CD4-positive, alpha-beta T cell (primary cell): ENCODE measurements at places on chromosomes 4 and X.

DNA sequence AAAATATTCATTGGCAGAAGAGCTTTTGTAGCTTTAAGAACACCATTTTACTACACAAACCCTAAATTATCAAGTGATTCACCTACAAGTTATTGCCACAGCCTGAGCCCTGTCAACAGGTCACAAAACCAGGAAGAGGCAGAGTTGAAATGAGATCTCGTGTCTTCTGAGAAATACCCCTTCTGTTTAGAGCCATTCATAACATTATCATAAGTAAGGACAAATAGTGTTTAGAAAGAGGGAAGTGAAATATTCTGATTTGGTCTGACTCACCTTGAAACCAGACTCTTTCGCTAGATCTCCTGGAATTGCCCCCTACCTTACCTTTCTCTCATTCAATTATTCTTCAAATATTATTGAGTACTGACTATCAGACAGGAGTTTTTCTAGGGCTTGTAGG is 5.9 kb downstream of the ETDB start:
- no peak for DNase-seq

- no peak for DNase-seq
Measured at GRCh38 chrX:49977319-49978090, 55.1 kb downstream of the CLCN5 start.

DNA sequence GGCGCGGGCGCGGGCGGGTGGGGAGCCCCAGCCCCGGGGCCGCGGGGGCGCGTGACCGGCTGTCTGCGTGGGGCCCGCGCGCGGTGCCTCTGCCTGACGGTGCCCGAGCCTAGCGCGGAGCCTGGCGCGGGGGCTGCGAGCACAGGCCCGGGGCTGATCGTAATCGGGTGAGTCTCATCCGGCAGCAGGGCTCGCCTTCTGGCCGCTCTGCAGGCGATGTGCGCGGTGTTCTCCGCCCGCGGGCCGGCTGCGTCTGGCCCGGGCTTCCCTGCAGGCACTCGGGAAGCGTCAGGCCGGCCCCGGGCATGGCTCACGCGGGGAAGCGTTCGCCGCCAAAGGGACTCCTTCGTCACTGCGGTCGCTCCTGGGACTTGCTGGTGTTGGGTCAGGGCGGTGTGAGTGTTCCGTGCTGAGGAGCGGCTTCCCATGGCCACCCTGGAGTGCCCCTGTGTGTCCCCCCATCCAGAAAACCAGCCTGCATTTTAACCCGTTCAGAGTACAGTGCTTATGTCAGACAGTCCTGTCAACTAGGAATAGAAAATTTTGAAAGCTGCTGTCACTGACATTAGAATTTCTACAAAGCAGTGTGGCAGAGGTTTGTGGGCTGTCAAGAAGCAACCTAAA is 40.6 kb downstream of the FAM149A start:
- DNase-seq: no peak

DNA sequence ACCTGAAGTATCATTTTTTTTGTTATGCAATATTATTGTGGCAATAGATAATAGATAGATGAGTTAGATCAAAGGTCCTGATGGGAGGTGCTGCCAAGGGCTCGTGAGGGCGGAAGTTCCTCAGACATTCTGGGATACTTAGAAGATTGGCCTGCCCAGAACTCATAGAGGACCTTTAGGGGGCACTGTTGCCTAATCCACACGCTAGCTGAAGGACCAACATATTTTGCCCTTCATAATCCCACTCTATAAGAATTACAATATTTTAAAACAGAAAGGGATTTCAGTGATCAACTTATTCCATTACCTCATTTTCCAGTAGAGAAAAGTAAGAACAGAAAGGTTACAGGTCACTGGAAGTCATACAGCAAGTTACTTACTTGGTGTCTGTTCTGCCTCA is 22.9 kb upstream of the COX7B2 start:
- DNase-seq: no peak

DNA sequence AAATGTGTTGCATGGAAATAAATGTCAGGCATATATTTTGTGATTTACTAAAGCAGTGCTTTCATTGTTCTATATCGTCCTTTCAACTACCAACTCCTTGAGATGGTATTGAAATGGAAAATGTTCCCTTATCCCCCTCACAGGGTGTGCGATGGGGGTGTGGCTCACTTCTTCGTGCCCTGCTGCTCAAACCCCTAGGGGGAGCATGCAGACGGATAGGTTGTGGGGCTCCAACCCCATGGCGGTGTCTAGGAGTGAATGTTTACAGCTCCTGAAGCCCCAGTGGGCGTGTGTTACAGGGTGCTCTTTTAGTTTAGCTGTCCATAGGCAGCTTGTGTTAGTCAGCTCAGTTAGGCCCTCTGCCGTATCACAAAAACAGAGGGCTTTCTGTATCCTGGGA is 287.7 kb upstream of the EMCN start:
- DNase-seq: no peak

DNA sequence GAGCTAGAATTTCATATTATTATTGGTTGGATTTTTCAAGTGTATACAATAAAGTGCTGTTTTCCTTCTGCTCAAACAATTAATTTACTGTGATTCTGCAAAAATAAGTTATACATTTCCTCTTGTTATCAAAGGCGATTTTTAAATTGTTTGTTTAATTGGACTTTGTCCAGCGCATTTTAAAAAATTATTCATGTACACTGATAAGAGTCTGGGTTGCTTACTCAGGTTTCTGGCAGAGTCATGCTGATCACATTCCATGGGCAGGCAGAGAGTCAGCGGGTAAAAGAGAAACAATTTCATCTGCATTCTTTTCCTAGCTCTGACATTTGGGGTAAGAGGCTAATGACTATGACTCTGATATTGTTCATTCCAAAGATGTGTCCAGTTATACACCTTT is 8.9 kb downstream of the FAT4 start:
- no peak for DNase-seq

- no peak for DNase-seq
Measured at GRCh38 chr4:126874533-126874932, 758.2 kb upstream of the INTU start.

GRCh38 chr4:101292901-101293300 is 54.4 kb downstream of the PPP3CA start:
- DNase-seq: no peak

GRCh38 chrX:101025126-101025525 is 26.8 kb downstream of the TRMT2B start:
- no peak for DNase-seq

DNA sequence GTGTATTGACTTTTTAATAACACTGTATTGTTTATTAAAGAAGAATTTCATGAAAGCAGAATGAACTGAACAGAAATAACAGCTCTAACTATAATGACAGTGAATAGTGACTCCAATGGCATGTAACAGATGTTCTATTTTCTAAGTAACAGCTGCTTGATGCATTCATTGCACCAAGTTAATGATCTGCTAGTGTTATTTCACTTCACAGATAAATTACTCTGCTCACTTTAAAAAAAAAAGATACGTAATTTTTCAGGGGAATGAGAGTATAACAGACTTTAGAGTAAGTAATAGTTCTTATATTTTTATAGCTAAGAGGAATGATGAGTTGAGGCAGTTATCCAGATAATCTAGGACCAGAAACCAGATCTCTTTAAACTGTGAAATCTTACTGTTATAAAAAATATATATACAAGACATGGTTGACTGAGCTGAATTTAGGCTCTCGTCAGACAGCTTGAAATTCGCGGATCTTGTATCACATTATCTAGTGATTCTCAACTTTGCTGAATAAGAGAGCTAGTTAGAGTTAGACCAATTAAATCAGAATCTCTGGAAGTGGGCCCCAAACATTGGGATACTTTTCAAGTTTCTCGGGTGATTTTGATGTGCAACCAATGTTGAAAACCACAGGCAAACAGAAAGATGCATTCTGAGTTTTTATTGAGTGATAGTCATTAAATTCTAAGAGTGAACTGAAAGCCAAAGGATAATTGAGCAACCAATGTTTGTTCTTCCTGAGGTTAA is 840.7 kb downstream of the DMD start:
- no peak for DNase-seq

GRCh38 chr4:28682847-28683246 is 1822.2 kb downstream of the STIM2 start:
- no peak for DNase-seq

DNA sequence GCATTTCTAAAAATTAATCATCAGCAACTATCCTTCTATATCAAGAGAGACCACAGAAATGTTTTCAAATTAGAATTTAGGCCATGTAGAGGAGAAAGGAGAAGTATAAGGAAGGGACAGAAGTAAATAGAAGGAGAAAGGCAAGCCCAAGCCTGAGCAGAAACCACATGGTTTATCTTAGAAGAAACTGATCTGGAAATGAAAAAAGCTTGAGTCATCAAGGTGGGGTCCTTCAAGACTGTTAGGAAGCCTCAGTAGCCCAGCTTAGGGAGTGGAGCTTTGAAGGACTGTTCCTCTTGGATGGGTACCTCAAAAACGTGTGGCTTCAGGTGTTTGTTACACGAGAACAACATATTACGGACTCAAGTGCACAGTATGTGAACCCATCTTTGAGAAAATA is 4.5 kb downstream of the BMX start:
- DNase-seq: no peak

GRCh38 chr4:8269535-8270417 is at the start of gene HTRA3:
HTRA3 (plus strand) TSS chr4:8269754; CDS start chr4:8269969, 215 bp downstream.
- no peak for DNase-seq

- DNase-seq: no peak
Measured at GRCh38 chr4:99357948-99358347, 5.4 kb upstream of the ADH1C start.

- no peak for DNase-seq
Measured at GRCh38 chr4:8384397-8385060, 56.0 kb downstream of the ACOX3 start.

- no peak for DNase-seq
Measured at GRCh38 chr4:7108046-7108625, 40.3 kb upstream of the GRPEL1 start.

- DNase-seq: no peak
Measured at GRCh38 chr4:122819708-122820449, 6.8 kb upstream of the FGF2 start.

DNA sequence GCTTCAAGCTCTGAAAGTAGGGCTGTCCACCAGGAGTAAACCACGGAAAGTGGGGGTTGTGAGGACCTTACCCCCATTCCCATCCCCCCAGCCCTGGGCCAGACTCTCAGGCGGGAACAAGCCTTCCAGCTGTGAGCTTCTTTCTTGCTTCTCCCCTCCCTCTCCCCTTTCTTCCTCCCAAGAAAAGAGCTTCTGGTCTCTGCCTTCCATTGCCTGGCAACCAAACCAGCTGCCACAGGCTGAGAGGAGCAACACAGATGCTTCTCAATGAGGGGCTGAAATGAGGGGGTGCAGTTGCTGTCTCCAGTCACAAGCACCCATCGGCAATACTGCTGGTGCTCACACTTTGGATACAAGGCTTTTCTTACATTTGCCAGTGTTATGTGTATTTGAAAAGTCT is 72.5 kb downstream of the SLC16A2 start:
- DNase-seq: no peak

GRCh38 chrX:101676571-101676970 is 16.9 kb upstream of the ARMCX2 start:
- DNase-seq: no peak

DNA sequence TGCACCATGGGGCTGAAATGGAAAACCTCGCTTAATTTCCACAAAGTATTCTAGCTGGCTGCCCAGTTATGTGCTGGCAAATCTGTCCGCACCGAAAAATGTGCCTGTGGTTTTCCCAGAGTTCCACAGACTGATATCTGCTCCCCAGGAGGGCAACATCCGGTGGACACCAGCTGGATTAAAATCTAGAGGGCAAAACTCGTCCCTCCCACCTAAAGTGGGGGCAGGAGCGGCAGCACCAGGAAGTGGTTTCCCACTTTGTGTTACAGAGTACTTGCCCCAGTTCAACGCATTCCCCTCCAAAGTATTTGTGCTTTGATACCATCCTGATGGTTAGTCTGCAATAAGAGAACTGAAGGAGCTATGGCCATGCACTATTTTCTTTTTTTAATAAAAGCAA is 187.6 kb downstream of the TSPAN5 start:
- peak; percentile 17 for DNase-seq

DNA sequence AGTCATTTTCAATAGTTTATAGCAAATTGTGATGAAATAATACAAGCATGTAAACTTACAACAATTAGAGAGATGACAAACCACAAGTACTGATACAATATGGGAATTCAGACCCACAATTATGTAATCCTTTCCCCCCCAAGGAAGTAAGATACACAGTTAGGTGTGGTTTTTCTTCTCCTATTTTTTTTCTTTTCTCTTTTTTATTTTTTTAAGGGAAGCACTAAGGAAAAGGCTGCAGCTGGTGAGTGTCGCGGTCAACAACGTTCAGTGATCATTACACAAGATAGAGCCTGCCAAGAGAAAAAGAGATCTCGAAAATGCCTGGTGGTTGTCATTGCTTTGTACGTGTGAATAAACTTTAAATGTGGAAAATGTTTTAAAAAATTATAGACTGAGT is 9.8 kb downstream of the NDNF start:
- DNase-seq: no peak

DNA sequence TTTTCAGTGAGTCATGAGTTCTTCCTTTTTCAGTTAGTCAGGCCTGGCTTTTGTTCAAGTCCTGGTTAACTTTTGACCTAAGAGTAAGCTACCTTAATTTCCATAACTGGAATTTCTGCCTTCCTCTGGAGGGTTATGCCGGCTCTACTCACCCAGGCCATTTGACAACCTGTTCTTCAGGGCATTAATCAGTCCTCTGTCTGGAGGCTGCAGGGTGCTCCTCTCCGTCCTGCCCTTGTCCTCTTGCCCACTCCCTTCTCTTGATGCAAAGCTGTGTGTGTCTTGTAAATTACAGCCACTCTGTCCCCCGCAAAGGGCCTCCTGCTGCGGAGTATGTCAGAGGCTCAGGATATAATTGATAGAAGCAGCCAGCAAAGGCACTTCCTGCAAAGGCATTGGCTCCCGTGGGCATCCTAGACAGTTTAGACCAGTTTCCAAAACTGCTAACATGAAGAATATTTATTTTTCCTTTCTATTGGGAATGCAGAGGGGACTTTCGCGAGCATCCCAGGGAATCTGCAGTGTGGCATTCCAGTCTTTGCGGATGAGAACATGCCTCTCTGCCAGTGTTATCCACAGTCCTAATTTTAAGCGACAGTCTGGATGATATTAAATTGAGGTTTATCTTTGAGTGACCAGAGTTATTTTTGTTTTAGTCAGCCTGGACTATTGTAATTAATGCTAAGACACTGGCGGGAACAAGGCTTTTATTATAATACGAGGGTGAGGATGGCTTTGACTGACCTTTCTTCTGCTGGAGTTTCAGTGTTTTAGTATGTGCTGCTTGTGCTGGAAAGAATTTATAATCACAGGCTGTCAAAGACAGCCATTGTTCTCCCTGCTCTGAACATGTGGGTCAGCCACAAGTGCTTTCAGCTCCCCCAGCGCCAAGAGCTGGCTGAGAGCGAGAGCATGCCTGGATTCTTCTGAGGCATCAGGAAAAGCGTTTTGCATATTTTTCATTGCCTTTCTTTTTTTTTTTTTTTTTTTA is 74.2 kb downstream of the LIMCH1 start:
- DNase-seq: no peak

DNA sequence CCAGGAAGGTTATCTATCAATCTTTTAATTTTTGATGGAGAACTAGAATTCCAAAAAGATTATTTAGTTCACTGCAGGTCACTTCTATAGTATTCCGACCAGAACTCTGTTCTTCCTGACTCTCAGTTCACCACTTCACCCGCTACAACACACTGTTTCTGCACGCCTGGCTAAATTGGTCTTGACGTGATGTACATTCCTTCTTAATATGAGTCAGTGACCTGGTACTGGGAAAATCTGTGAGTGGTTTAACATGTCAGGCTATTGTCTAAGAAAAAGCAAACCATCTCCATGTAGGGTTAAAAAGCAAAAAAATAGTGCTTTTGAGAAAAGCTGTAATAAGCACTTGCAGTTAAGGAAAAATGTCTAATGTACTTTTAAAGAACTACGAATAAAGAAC is 120.4 kb downstream of the NDST3 start:
- DNase-seq: no peak
